8988T (cell line): ENCODE measurements at places on chromosomes 12 and 14.
A peak's percentile ranks its signal among the peaks of the same experiment; 100 is the strongest.

GRCh38 chr12:19373586-19373985 lies 65.7 kb upstream of the AEBP2 start:
- no peak for DNase-seq

GRCh38 chr14:61477712-61478462 lies 156.5 kb downstream of the PRKCH start:
- no peak for DNase-seq

- no peak for DNase-seq
Measured at GRCh38 chr12:95533985-95534384, 17.3 kb downstream of the USP44 start.

DNA sequence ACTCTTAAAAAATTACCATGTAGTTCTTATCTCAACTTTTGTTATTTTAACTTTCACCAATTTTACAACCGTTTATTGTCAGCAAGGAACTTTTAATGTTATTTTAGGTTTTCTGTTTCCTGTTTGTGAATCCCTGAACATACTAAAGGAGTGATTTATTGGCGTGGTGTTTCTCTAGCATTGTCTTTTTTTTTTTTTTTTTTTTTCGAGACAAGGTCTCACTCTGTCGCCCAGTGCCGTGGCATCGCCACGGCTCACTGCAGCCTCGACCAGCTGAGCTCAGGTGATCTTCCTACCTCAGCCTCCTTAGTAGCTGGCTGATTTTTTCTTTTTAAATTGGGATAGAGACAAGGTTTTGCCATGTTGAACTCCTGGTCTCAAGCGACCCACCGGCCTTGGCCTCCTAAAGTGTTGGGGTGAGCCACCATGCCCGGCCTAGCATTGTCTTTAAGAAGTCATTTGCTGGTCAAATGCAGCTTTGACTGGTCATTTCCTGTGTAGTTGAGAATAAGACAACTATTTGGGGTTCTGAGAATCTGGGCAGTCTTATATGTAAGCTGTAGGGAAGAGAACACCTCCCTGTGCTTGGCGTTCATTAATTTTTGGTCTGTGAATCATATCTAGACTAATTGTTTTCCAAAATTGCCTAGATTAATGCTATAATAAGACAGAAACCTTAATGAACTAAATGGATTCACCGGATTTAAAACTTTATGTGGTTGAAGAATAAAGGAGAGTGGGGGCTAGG lies 2.1 kb downstream of the WASHC4 start:
- no peak for DNase-seq

DNA sequence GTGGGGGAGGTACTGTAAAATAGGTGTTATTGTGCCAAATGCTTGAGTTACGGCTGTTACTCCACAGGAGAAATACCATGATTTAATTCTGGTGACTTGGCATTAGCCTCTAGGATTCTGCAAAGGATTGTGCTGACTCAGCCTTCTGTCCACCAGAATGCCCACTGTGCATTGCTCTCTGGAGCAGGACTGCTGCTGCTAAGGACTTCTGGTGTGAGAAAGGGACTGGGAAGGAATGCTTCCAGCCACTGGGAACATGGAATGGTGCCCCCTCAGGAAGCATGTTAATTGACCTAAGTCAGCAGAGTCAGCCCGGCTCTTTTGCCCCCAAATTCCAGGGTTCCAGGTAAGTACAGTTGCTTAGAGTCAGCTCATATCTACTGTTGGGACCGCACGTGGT lies 32.9 kb downstream of the ZFHX2 start:
- DNase-seq: no peak

GRCh38 chr12:98401427-98401826 lies 114.0 kb upstream of the TMPO start:
- DNase-seq: no peak

DNA sequence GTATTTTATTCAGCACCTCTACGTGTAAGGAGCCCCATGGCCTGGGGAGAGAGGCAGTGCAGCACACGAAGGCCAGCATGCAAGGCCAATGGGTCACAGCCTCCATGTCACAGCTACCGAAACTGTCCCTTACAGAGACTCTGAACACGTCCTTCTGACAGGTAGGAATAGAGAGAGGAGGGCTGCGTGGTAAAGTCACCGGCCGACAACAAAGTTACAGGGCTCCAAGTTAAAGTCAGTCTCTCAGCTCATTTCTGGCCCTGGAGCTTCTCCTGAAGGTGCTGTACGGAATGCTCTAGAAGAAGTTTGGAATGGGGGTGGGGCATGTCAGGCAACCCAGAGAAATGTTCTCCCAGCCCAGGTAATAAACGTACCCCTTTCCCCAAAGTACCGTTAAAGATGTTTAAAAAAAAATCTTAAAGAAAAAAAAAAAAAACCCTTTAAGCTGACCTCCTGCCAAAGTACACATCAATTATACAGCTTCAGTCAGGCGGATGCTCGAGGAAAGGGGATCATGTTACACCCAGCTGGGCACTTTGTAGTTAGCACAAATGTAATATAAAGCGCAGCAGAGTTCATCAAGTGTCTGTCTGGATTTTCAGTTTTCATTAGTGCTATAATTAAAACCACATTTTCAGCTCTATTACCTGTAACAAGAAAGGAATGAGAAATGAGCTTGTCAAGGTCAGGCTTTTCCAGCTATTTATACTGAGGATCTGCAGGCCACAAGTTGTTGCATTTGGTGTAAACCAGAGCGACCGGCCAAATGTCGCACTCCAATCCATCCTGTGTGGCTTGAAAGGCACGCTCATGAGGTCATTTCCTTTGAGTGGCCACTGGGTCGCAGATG lies 53.3 kb upstream of the CDKN3 start:
- DNase-seq: no peak

- DNase-seq: no peak
Measured at GRCh38 chr14:21382886-21383847, 652 bp downstream of the SUPT16H start.

DNA sequence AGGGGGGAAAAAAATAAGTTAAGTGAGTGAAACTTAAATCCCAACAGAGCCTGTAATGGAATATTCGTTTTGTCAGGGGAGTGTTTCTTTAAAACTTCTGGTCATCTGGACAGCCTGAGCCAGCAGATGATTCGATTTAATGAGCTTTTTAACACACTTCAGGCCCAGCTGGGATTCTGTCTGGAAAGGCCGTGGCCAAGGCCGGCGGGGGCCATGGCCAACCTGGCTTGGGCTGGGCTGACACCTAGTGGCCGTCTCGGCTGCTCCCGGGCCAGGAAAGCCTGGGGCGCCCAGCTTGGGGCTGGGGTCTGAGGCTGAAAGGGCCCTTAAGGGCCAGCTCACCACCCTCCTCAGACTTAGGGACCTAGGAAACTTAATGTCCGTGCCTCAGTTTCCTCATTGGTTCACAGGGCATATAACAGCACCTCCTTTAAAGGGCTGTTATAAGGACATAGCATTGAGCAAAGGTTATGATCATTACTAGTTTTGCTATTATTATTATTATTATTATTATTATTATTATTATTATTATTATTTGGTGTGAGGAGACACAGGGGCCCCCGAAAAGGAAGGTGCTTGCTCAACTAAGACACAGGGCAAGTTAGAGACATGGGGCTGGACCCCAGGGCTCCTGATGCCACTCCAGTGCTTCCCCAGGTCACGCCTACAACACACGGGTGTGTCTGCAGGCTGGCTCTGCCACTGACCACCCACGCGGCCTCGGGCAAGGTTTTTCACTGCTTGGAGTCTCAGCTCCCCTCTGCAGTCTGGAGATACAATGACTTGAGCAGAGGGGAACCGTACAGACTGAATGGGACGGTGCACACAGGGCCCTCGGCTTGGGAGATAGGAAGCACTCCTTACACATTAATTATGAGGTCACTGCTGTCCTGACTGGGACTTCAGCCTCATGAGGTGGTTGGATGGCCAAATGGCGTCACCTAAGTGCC lies 84.0 kb downstream of the SYNE3 start:
- peak; percentile 69 for DNase-seq

- no peak for DNase-seq
Measured at GRCh38 chr12:40192704-40193255, 32.0 kb upstream of the LRRK2 start.
